HFF-Myc (cell line): ENCODE measurements at places on chromosomes 1 and 21.
A peak's percentile ranks its signal among the peaks of the same experiment; 100 is the strongest.

DNA sequence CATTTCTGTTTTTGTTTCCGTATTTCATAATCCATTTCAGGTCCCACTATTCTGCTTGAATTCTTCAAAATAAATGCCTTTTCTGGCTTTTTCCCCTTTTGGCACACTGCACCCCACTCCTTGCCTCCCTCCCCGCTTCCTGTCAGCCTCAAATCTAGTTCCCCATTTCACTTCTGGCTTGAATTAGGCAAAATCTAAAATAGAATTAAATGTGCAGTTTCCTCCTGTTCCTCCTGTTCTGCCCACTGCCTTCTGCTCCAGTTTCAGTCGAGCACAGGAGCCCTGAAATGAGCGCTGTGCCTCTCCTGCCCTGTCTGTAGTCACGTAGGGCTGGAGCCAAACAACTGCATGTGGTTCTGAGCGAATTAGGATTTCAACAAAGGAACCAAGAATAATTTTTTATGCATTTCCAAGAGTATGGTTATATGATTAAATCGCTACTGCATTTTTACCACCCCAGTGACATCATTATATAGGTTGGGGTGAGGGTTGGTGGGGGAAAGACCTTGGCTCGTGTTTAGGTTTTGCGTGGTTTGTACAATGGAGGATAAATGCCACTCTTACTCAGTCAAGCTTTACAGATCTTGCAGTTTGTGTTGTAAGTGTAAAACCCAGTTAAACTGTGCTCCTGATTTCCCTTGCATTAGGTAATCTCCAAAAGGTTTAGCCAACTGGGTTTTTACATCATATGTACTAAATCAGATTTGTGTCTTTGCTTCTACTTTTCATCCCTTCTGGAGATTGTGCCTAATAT, 114.9 kb downstream of the VPS13D start:
- DNase-seq: no peak

DNA sequence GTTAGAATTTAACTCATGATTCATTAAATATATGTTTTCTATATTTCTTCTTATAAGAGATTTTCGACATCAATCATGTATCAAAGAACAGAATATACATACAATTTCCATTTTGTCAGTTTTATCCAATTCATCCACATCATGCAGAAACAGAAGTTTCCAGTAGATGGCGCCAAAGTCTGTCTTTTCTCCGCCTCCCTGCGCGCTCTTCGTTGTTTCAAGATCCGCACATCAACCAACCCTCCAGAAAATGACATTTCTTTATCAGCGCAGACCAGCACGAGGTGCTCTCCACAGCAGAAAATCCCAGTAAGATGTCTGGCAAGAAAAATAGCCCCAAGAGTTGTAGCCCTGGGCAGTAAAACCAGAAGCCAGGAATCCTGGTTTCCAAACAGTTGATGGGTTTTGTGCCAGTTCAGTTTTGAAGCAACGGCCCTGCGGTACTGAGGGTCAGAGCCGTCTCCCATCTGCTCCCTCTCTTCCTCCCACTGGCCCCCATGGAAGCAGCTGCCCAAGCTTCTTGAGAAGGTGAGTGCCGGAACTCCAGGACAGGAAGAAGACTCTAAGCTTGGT, 38.6 kb upstream of the GPR137B start:
- no peak for DNase-seq

DNA sequence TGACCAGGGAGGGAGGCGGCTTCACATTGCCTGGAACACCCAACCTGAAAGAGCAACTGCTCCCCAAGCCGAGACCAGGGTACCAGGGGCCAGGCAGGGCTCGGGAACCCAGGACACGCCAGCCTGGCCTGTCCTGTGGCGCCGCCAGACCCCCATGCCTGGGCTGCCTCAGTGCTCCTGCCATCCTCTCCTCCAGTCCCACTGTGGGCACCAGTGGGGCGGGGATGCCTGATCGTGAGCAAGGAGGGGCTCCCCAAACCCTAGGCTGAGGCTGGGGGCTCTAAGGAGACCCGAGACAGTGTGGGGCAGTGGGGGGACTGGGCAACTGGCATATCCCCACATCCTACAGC, 45.1 kb downstream of the WNT9A start:
- no peak for DNase-seq

GRCh38 chr1:71561729-71562128, 480.9 kb upstream of the ZRANB2 start:
- DNase-seq: peak; percentile 37

DNA sequence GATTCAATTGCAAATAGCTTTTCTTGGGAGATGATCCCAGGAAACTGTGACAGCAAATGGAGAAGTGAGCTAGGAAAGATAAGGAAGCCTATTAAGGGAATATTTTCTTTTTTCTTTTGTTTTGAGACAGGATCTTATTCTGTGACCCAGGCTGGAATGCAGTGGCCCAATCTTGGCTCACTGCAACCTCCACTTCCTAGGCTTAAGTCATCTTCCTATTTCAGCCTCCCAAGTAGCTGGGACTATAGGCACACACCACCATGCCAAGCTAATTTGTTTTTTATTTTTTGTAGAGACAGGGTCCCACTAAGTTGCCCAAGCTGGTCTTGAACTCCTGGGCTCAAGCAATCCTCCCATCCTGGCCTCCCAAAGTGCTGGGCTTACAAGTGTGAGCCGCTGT, 433.7 kb downstream of the RPS6KC1 start:
- no peak for DNase-seq

DNA sequence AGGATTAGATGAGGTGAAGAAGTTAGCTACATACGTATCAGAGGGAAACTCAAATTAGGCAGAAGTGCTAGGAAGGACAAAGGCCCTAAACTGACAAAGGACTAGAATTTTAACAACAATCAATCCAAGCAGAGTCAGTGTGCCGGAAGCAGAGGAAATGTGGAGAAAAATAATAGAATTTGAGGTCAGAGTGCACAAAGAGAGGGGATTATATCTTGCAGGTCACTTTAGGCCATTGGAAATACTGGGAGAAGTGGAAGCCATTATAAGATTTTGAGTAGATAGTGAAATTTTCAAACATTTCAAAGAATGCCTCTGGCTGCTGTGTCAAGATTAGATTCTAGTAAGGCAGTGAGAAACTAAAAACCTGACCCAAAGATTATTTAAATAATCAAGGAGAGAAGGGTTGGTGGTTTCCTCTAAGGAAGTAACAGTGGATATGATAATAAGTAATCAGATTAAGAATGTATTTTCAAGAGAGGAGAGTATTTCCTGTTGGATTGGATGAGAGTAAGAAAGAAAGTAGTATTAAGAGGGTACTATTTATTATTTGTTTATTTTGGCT, 889.2 kb upstream of the NCAM2 start:
- no peak for DNase-seq

DNA sequence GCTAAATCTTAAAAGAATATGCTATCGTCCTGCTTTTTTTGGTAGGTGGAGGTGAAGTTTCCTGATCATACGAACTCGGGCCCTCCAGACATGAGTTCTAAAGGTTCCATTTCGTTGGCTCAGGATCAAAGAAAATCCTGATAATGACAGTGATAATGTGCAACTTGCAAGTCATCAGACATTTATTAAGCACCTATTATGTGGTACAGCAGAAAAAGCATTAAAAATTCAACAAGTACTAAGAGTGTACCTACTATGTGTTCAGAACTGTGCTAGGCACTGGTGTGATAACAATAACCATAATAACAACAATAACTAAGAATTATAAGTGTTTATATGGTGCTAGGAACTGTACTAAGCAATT, 3.9 kb upstream of the IER5 start:
- no peak for DNase-seq

GRCh38 chr1:54542120-54542961, 5.7 kb upstream of the ACOT11 start:
- no peak for DNase-seq

GRCh38 chr1:15246960-15247614, at the start of gene FHAD1:
FHAD1 (plus strand) TSS chr1:15247223; CDS start chr1:15251785, 4,562 bp downstream.
- DNase-seq: no peak

DNA sequence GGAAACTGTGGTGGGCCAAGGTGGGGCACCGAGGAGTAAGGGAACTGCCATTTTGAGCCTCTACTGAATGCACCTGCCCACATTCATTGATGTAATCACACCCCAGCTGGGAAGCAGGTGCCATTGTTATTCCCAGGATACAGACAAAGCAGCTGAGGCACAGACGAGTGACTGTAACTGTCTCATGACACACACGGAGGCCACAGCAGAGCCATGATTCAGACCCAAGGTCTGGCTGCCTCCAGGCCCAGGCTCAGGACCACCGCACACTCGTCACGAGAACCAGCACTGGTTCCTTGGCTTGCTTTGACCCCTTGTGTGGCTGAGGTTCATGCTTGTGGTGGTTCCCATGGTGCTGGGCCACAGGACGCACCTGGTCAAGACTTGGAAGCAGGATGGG, 45.6 kb upstream of the CLIC4 start:
- no peak for DNase-seq

GRCh38 chr1:39663559-39663958, 8.3 kb downstream of the NT5C1A start:
- no peak for DNase-seq

DNA sequence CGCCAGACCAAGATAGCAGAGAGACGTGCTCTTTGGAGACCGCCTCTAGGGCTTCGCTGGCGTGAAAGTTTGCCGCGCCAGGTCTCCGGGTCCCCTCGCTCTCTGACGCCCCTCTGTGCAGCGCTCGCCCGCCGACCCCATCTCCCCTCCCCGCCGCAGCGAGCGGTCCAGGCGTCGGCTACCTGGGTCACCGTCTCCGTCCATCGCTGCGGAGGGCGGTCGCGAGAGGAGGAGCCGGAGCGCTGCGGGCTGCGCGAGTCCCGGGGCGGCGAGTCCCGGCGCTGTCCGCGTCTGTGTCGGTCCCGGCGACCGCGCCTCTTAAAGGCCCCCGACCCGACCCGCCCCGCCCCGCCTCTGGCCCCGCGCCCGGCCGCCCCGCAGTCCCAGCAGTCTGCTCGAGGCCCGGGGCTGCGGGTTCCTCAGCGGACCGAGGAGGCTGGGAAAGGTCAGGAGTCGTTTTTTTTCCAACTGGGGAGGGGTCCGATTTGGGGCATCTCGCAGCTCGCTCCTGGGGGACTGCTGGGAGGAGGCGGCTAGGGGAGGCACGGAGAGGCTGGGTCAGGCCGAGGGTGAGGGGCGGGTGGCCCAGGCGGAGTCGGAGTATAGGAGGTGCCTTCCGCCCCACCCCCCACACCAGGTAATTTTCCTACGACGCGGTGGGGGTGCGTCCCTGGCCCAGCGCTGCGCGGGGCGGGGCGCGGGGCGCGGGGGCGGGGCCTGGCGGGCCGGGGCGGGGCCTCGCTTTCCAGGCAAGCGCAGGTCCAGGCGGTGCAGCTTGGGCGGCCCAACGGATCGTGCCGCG, at the start of the genes FBXO2 and FBXO44:
FBXO2 (minus strand) TSS at position 293 of the 802 bp plus-strand sequence; CDS start at position 204, 89 bp downstream.
FBXO44 (plus strand) TSS at position 741 of the 802 bp plus-strand sequence. CDS start 959 bp downstream, outside the sequence.
- DNase-seq: no peak

DNA sequence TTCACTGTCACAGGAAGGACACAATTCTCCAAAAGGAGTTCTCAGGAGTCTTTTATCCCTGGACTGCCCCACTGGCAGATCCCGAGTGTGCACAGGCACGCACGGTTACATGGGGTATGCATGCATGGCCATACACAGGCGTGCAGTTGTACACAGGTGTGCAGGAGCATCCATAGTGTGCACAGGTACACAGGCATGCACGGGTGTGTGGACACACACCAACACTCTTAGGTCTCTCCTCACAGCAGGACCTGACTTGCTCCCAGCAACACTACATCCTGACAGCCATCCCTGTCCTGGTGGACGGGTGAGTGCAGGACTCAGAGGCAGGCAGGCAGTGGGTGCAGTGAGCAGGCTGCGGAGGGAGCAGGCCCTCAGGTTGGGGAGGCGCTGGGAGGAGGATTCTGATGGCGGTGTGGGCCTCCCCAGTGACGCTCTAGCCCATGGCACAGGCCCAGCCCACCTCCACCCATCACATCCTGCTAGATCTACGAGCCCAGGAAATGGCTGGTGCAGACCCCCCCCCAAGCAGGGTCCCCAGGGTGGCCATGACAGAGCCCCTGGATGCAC, 28.4 kb downstream of the SLC19A1 start:
- no peak for DNase-seq
